Cortex of kidney (tissue), 1 donor: ENCODE measurements at places on chromosomes 1 and 21.

GRCh38 chr21:43956670-43957035 is 55.5 kb upstream of the TRAPPC10 start:
- DNase-seq, result no peak

DNA sequence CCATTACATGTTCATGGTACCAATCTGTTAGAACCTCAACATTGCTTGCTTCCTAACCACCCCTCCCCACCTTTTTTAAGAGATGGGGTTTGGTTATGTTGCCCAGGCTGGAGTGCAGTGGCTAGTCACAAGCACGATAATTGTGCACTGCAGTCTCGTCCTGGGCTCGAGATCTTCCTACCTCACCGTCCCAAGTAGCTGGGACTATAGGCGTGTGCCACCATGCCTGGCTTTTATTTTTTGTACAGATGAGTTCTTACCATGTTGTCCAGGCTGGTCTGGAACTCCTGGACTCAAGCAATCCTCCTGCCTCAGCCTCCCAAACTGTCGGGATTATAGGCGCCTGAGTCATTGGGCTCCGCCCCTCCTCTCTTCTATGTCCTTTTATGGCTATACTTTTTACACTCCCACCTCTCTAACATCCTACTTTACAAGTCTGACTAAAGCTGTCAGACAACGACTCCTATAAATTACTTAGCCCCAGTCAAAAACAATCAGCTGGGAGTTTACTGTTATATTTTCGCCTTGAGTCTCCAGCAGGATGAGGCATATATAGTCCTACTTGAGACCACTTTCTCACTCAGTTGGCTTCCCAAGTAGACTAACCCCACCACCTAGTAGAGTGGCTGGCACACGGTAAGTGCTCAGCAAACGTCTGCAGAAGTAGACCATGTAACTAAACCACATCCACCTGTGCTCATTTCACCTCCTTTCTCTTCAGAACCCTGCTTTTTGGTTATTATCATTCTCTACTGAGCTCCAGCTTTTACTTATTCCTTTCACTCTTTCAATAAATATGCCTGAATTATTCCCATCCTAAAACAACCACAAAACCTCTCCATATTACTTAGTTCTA is 13.8 kb downstream of the ENSA start:
- no peak for DNase-seq

DNA sequence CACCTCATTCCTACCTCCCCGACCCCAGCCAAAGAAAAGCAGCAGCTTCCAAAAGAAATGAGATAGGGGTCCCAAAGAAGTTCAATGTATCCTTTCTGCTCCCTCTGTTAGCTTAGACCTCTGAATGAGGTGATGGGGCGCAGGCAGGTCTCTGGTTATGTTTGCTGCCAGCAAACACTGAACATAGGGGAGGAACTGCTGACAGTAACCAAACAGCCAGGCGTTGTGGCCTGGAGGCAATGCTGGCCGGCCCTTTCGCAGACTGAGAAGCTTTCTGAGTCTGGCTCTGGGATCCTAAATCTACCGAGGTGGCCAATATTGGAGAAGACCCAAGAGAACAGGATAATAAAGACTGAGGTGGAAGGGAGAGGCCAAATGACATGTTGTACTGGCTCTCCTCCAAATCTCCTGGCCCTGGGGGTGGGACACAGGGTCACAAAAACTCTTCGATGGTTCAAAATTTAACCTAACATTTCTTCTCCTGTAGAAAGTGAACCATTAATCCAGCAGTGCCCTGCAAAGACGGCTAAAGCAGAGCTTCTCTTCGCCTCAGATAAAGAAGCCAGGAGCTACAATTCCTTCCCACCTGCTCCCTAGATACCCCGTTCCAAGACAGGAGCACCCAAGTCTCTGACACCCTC is 19.6 kb downstream of the SSR2 start:
- DNase-seq, result no peak

DNA sequence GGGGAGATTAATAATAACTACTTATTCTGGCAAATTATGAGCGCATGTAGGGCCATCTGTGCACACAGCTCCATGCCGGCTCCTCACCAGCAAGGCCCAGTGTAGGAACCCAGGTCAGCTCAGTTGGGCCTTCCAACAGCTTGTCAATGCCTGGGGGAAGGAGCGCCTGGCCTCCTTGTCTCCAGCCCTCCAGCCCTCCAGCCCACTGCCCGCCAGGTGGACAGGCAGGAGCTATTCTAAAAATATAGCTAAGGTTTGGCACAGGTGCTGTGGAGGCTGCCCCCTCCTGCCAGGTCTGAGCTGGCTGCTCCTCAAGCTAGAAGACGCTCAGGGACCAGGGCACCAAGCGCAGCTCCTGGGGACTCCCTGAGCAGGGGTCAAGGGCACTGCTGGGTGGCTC is 85.7 kb downstream of the GRIK3 start:
- DNase-seq, result no peak

DNA sequence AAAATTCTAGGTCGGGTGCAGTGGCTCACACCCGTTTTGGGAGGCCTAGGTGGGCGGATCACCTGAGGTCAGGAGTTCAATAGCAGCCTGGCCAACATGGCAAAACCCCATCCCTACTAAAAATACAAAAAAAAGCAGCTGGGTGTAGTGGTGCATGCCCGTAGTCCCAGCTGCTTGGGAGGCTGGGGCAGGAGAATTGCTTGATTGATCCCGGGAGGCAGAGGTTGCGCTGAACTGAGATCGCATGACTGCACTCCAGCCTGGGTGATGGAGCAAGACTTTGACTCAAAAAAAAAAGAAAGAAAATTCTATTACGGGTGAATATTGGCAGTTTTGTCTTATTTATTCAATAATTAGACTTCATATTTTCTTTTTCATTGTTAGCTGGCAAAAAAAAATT is 62.1 kb downstream of the SNX7 start:
- DNase-seq, result no peak

- no peak for DNase-seq
Measured at GRCh38 chr1:80540149-80540548, 1260.6 kb upstream of the ADGRL2 start.
